ENCODE measurements at places on chromosomes 6 and 20.
A peak's percentile ranks its signal among the peaks of the same experiment; 100 is the strongest.

GRCh38 chr6:12967686-12968085 lies 251.1 kb downstream of the PHACTR1 start:
- no peak for DNase-seq

GRCh38 chr6:107784669-107785068 lies 39.4 kb downstream of the SCML4 start:
- no peak for DNase-seq

DNA sequence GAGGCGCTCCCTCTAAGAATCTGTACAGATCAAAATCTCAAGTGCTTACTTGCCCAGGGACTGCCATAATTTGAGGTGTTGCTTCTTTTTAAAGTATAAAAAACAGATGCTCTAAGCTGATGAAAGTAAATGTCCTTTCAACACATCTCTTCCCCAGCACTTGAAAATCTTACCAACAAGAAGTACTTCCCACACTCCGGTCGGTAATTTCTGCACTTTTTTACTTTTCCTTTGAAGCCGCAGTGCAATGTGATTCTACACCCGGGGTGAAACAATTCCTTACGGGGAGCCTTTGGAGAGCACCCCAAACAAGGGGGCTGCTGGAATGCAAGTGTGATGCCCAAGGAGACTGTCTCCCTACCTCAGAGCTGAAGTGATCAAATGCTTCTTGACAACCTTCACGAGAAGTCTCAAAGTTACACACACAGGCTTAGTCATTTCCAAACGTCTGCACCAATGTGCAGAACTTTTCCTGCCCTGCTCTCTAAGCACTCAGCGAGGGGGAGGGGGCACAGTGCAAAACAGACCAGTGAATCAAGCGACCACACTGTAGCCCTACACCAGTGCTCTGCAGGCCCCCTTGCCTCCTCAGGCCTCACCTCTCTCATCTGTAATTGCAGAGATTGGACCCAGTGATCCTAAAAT lies 56.7 kb downstream of the ATXN1 start:
- DNase-seq = no peak

- DNase-seq = no peak
Observed at GRCh38 chr6:119259027-119259426, 90.5 kb downstream of the MAN1A1 start.

DNA sequence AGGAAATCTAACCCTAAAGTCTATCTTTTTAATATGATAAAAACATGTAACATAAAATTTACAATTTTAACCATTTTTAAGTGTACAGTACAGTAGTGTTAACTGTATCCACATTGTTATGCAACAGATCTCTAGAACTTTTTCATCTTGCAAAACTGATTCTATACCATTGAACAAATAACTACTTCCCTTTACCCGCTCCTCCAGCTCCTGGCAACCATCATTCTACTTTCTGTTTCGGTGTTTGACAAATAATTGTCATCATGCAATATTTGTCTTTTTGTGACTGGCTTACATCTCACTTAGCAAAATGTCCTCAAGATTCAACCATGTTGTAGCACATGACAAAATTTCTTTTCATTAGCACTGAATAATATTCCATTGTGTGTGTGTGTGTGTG lies 203.2 kb downstream of the SIM1 start:
- DNase-seq = no peak

DNA sequence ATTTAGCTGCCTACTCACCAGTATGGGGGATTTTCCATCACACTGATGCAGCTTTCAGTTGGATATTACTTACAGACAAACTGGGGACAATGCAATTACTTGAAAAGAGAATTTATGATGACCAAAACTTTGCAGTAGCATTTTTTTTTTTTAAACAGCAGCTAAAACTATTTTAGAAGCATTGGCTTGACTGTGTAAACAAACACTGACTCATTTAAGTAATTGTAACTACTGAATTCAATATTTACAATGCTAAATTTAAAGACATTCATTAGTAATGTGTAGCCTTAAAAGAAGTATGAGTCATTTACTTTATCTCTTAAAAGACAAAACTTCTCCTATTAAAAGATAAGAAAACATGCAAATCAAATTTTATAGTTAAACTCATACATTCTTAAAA lies 295.9 kb upstream of the FERMT1 start:
- no peak for DNase-seq

GRCh38 chr20:51396365-51396909 lies 146.1 kb downstream of the NFATC2 start:
- peak; percentile 57 for DNase-seq

DNA sequence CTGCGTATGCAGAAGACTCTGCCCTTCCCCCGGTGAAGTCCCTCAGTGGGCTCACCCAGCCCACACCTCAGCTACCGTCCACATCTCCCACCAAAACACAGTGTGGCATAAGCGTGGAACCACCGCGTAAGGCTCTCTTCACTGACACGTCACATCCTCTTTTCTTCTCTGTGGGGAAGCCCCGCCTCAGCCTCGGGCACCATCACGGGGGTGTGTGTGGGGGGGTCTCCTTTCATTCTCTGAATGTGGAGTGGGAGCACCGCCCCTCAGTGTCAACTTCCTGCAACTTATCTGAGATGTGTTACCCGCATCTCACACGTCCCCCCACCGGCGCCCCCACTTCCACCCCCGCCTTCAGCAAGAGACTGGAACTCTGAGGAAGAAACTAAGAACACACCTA lies 388.4 kb upstream of the JARID2 start:
- DNase-seq = peak; percentile 85

DNA sequence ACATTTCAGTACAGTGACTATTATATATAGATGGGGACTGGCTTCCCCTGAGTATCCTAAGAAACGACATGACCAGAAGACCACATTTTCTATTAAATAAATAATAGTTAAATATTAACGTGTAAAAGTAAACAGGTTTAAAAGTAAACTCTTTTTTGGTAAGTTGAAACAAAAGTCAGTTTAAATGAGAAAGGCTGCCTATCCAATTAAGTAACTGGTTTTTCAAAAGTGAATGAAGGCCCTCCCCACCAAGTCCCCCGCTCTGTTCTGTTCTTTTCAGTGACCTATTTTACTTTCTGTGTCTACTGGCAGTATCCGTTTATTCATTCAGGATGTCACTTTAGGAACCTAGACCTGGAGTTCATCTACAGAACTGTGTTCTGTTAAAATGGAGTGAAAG lies 32.0 kb downstream of the QKI start:
- no peak for DNase-seq

DNA sequence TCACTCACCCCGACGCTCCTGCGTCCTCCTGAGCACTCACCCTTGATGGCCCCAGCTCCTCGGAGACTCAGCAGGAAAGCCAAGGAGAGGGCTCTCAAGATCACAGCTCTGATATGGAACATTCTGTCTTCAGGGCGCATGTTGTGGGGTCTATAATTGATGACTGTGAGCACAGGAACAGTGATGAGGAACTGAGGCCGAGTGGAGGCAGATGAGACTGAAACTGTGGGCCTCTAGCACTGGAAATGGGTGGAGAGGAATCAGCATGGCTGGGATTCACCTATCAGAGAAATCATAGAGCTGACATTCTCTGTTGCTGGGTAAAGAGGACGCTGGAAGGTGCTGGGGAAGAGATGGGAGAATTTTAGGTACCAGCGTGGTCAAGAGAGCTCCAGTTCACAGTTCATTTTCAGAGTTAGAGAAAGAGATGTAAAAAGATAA lies at the start of gene HLA-DPA1:
TSS of gene HLA-DPA1 (minus strand) at position 219 of the 441 bp plus-strand sequence.
- no peak for DNase-seq

DNA sequence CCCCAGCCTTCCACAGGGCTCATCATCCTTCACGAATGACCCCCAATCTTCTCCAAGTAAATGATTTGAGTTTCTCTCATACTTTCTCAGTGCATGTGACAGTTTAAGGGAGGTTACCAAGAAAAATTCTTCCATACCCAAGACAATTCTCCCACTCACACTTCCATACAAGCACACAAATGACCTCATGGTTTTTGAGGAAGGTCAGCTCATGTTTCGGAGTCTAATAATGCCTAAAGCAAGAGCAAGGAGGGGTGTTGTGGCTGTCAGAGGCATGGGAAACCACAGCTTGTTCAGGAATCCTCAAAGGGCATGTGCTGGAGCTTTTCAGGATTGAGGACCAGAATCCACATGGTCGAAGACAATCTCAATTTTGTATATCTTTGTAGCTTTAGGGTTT lies 279.0 kb downstream of the MAFB start:
- no peak for DNase-seq

GRCh38 chr20:13333793-13334192 lies 112.7 kb downstream of the ISM1 start:
- no peak for DNase-seq

GRCh38 chr20:16528078-16528477 lies 45.2 kb downstream of the KIF16B start:
- DNase-seq = no peak

- DNase-seq = no peak
Observed at GRCh38 chr20:62381202-62381797, 5.6 kb upstream of the RPS21 start.

DNA sequence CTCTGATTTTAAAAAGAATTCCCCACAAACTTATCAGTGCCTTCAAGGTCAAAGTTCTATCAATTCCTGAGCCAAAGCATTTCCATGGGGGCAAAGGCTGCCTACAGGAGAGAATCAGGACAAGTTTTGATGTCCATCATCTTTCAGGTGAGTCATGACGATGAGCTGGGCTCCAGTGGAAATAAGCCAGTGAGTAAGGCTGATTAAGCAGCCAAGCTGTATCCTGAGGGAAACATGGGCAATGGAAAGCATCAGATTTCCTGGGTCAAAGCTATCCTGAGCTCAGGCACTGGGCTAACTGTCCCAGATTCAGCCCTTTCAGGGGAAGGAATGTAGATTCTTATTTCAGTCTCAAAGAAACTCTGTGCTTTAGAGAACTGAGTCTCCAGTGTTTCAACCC lies 377.4 kb downstream of the CD109 start:
- DNase-seq = no peak

GRCh38 chr6:113351173-113351834 lies 505.8 kb upstream of the MARCKS start:
- DNase-seq = no peak

GRCh38 chr20:42252116-42252515 lies 633.9 kb upstream of the CHD6 start:
- no peak for DNase-seq

GRCh38 chr20:13681248-13682125 lies 42.8 kb upstream of the TASP1 start:
- DNase-seq = no peak

DNA sequence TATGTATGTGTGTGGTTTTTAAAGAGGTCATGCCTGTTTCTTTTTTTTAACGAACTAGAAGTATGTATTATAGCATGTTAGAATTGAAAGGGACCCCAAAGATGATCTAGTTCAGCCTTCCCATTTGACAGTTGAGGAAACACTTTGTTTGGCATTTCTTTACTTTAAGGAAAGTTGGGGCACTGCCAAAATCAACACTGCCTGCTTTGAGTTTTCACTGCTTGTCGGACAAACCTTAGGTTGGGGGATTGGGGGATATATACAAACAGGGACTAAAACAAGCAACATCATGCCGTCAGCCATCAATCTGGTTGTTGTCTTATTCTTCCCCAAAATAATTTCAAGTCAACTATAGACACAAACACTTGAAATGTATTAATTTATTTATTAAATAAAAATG lies 14.1 kb upstream of the CALHM6 start:
- DNase-seq = no peak

DNA sequence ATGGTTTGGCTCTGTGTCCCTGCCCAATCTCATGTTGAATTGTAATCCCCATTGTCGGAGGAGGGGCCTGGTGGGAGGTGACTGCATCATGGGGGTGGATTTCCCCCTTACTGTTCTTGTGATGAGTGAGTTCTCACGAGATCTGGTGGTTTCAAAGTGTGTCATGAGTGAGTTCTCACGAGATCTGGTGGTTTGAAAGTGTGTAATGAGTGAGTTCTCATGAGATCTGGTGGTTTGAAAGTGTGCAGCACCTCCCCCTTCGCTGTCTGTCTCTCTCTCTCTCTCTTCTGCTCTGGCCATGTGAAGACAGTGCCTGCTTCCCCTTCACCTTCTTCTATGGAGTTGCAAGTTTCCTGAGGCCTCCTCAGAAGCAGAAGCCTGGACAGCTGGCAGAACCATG lies 87.6 kb downstream of the MYLK4 start:
- DNase-seq = no peak

DNA sequence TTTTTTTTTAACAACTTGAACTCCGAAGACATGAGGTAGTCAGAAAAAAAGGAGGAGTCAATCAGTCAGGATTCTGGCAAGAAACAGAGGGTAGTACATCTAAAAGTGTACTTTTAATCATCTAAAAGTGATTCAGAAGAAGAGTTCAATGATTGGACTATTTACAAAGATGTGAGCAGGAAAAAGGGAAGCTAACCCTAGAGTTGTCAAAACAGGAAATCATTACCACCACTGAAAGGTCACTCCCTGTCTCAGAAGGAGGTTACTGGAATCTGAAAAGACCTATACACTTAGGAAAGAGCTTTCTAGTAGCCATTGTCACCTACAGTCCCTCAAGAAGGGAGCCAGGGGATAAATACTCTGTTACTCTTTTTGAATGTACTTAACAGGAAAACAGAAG lies 16.7 kb upstream of the LMBRD1 start:
- no peak for DNase-seq

DNA sequence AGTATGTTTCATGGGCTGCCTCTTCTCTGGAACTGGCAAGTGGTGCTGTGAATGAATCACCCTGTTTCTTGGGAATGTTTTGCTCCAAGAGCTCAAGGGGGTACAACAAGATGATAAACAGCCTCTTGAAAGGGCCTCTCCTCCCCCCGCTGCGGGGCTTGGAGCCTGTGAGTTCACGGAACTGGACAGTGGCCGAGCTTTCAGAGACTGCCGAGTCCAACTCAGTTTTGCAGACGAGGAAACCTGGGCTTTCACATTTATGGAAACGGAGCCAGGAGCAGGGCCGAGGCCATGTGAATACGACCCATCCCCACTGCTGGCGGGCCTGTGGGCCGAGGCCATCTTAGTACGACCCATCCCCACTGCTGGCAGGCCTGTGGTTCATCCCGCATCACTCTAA lies 18.2 kb upstream of the SRC start:
- peak; percentile 94 for DNase-seq

DNA sequence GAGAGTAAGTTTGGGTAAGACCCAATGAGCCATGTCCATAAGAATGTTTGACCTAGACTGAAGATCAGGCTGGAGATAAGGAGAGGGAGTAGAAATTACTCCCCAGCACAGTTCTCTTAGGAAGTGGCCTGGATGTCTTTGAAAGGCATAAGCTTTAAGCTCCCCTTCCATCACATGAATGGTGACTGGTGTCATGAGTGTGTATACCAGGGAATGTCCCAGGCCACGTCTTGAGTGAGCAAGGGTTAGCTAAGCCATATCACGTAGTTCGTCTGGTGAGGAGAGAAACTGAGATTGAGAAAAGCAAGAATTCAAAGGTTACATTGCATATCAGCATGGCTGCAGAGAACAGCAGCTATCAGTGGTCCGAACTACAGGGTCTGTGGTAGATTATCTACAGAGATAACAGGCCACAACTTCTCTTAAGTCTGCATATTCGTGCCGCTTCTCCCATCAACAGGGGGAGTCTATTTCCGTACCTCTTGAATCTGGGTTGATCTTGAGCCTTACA lies 60.1 kb upstream of the BMP2 start:
- DNase-seq = no peak
